ENCODE measurements at places on chromosomes 6 and 20. TPM values are rescaled to one million over a fixed set of nuclear protein-coding genes. Genes with fewer than 3 reads are reported as not detected.

ULBP1 gene
- 2.0 TPM for total RNA-seq

RNASET2 gene
- total RNA-seq, result 163 TPM

NOX3 gene
- total RNA-seq, result not detected

RAET1E gene
- not detected for total RNA-seq

TRMT6 gene
- total RNA-seq, result 19.9 TPM

BICRAL gene
- total RNA-seq, result 25.9 TPM

WFDC10B gene
- not detected for total RNA-seq

CRYBG1 gene
- total RNA-seq, result 15.4 TPM

ZNF334 gene
- total RNA-seq, result 1.3 TPM

PDYN gene
- total RNA-seq, result not detected

GPR63 gene
- 2.9 TPM for total RNA-seq

BTNL2 gene
- not detected for total RNA-seq

GFRAL gene
- not detected for total RNA-seq

TPD52L1 gene
- not detected for total RNA-seq

FBXO30 gene
- total RNA-seq, result 5.6 TPM

OR2B6 gene
- not detected for total RNA-seq

TFAP2D gene
- not detected for total RNA-seq

SLC12A5 gene
- total RNA-seq, result 0.49 TPM

FAM229B gene
- total RNA-seq, result 1.1 TPM

BPIFB1 gene
- total RNA-seq, result not detected

HLA-DQB1 gene
- 27.5 TPM for total RNA-seq

EIF6 gene
- 118 TPM for total RNA-seq

SCUBE3 gene
- total RNA-seq, result not detected

PRSS16 gene
- 0.54 TPM for total RNA-seq

SPTLC3 gene
- total RNA-seq, result 0.22 TPM

OARD1 gene
- total RNA-seq, result 25.2 TPM

Measured in T-helper 1 cell treated with Interleukin-12 subunit alpha and Interleukin-12 subunit beta and Interleukin-4 antibody, amounts not matched to agents 30 ng/mL and 1 ng/mL, for 36 hours (primary cell).